Skeletal muscle cell (primary cell): ENCODE measurements at places on chromosomes 4 and X.

DNA sequence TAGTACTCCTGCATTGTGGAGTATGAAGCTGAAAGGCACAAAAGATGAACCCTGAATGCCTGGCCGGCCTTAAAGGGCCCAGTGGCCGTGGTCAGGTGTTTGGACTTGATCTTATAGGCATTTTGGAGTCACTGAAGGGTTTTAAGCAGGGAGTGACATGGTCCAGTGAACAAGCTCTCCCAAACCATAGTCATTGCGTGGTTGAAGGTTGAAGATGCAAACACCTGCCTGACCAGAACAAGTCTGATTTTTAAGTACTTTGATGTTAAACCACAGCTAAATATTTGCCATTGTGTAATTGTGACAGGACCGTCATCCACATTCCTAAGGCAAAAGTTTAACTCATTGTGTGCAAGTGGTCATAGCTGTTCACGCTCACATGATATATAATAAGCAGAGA, 3.3 kb downstream of the STK32B start:
- no peak for DNase-seq

GRCh38 chr4:90112715-90113114, 14.5 kb upstream of the CCSER1 start:
- no peak for DNase-seq

DNA sequence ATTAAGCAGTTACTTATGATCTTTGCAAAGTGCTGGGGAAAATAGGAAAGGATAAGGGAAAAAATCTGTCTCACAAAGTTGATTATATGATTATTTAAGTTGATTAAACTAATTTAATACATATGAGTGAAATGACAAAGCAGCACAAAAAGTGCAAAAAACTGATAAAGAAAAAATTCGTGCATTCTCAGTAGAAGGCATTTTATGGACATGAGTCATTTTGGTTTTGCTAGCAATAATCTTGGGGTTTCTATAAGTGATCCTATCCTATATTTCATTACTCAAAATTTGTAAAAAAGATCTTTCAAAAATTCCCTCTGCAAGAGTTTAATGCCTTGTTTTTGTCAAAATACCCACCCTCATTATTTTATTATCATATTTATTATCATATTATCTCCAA, 224.2 kb upstream of the ANXA10 start:
- peak; percentile 16 for DNase-seq

DNA sequence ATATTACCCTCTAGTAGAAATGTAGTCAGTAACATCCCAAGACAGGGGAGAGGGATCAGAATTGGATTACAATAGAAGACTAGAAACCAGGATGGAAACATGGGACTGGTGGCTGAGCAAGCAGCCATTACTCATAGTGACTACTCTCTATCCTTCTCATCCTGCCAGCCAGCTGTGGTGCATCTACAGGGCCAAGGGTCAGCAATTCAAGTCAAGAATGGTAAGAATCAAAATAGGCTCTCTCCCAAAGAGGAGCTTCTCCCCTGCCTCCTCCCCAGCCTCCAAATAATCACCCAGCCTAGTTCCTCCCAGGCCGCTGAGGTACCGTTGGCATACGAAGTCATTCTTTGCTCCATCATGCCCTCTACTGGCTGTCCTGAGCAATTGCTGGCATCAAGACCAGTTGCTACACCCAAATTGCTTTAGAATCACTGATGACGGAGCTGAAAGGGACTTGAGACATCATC, 19.4 kb downstream of the AWAT2 start:
- no peak for DNase-seq

- DNase-seq = no peak
These were observed 6.1 kb upstream of the CYSLTR1 start for GRCh38 chrX:78333521-78333920.

DNA sequence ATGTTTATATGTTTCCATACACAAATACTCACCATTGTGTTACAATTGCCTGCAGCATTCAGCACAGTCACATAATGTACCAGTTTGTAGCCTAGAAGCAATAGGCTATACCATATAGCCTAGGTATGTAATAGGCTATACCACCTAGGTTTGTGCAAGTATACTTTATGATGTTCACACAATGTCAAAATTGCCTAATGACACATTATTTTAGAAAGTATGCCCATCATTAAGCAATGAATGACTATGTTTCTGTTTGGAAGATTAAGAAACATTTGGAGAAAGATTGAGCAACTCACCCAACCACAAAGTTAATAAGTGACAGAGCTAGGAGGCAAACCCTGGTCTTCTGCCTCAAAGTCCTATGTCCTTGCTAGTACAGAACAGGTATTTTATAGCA, 96.8 kb upstream of the GRIA3 start:
- peak; percentile 46 for DNase-seq

DNA sequence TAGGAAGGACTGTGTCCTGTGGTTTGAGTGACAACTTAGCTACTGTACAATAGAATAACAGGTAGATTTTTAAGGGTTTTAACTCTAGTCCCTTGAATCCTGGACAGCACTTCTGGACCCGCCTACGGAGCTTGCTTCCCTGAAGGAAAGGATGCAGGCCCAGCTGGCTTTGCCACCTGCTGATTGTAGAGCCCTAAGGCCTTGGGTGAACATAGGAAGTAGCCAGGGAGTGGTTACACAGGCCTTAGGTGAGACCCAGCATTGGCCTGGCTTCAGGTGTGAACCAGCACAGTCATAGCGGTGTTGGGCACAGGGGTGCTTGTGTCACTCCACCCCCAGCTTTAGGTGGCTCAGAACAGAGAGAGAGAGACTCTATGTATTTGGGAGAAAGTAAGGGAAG, 413.5 kb downstream of the GRIA2 start:
- no peak for DNase-seq

DNA sequence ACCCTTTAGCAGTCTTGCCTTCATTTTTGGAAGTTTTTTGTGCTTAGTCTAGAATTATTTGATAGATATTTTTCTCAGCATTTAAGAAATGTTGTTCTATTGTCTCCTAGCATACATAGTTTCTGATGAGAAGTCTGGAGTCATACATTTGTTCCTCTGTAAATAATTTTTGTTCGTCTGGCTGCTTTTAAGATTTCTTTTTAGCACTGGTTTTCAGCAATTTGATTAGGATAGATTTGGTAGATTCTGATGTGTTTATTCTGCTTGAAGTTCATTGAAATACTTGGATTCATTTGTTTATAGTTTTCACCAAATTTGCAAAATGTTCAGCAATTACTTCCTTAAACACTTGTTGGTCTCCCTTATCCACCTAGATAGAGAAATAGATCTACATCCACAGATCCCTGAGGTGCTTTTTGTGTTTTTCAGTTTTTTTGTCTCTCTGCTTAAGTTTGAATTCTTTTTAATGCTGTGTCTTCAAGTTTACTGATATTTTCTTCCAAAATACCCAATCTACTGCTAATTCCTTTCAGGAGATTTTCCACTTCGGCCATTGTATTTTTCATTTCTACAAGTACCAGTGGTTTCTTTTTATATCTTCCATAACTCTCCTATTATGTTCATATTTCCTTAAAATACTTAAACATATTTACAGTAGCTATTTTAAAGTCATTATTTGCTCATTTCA, 64.9 kb downstream of the ABLIM2 start:
- DNase-seq = no peak

GRCh38 chr4:27326991-27327390, 466.4 kb downstream of the STIM2 start:
- DNase-seq = no peak

GRCh38 chrX:44904542-44905115, 31.6 kb downstream of the KDM6A start:
- DNase-seq = no peak

DNA sequence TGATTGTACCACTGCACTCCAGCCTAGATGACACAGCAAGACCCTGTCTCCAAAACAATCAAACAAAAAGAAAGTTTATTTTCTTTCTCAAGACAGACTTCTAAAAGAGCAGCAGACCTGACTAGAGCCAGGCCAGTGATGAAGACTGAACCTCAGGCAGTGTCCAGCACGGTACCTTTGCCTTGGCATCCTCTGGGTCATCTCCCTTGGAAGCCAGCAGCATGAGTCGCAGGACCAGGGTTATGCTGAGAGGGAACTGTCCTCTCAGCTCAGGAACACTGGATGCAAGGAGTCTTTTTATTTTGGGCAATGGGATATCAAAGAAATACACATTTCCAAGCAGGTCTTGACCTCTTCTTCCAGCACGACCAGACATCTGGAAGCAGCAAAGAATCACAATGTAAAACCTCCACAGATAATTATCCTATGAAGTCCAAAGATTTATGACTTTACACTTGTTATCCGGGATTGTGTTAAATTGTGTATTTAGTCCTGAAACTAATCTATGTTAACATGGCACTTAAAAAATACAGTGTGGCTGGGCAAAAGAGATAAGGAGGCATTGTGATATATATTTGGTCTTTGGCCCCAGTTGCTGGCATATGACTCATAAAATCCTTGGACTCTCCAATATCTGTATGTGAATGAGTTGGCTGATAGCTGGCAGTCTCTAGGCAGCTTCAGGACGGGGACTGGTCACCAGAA, 66.0 kb upstream of the DDX60 start:
- no peak for DNase-seq

GRCh38 chrX:154490021-154490413, 412 bp downstream of the SLC10A3 start:
- no peak for DNase-seq

GRCh38 chr4:3644849-3645627, 112.8 kb upstream of the LRPAP1 start:
- DNase-seq = peak; percentile 2

DNA sequence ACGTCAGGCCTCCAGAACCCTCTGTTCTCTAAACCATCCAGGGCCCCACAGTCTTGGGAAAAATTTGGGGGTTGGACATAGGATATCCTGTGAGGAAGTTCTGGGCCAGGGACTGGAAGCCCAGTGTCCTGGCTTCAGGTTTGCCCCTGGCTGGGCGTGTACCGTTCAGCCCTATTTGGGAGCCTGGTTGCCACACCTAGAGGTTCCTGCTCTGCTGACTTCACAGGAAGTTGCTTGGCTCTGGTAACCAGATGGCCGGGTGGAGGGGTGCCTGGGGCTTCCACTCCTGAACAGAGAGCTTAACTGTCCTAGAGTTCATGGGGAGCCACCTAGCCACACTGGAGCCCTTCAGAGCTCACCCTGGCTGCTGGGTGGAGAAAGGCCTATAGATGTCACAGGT, 1.1 kb downstream of the TAFAZZIN start:
- DNase-seq = no peak

GRCh38 chr4:115781528-115782146, 668.2 kb upstream of the NDST4 start:
- no peak for DNase-seq

GRCh38 chrX:46254641-46255040, 290.6 kb downstream of the ZNF674 start:
- DNase-seq = no peak

DNA sequence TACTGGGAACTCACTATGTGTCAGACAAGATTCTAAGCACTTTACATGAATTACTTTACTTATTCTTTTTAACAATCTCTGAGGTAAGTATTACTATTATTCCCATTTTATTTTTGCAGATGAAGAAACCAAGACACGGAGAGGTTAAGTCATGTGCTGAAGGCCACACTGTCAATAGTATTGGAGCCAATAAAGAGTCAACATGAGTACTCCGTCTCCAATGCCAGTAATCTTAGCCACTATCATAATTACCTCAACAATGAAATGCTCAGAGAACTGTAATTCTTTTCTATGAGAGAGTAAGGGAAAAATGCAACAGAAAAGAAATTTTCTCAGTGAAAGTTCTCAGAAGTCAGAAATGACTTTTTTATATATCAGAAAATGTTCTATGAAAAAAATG, 12.7 kb downstream of the EGF start:
- no peak for DNase-seq

GRCh38 chr4:159608436-159608835, 505.6 kb downstream of the RAPGEF2 start:
- no peak for DNase-seq

GRCh38 chr4:151025759-151026158, 10.7 kb upstream of the LRBA start:
- no peak for DNase-seq

GRCh38 chr4:143481361-143481760, 32.1 kb upstream of the SMARCA5 start:
- no peak for DNase-seq
